ENCODE measurements at places on chromosomes 11 and 22.

DNA sequence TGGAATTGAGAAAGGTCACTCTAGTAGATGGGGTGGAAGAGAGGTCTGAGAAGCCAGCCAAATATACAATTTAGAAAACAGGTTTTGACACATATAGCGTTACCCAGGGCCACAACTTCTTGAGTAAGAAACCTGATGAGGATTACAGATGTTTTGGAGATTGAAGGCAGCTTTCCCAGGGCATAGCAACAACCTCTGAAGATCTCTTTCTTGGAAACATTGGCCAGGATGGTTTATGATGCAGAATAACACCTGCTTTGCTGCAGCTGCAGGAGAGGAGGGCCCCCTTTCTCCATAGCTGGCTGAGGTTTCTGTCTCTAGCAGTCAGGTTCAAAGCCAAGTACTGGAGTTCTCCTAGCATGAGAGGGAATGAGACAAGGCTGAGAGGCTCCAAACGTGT, 75.1 kb upstream of the NUP50 start:
- no peak for DNase-seq

GRCh38 chr22:23520863-23521440, 59.1 kb downstream of the IGLL1 start:
- no peak for DNase-seq

DNA sequence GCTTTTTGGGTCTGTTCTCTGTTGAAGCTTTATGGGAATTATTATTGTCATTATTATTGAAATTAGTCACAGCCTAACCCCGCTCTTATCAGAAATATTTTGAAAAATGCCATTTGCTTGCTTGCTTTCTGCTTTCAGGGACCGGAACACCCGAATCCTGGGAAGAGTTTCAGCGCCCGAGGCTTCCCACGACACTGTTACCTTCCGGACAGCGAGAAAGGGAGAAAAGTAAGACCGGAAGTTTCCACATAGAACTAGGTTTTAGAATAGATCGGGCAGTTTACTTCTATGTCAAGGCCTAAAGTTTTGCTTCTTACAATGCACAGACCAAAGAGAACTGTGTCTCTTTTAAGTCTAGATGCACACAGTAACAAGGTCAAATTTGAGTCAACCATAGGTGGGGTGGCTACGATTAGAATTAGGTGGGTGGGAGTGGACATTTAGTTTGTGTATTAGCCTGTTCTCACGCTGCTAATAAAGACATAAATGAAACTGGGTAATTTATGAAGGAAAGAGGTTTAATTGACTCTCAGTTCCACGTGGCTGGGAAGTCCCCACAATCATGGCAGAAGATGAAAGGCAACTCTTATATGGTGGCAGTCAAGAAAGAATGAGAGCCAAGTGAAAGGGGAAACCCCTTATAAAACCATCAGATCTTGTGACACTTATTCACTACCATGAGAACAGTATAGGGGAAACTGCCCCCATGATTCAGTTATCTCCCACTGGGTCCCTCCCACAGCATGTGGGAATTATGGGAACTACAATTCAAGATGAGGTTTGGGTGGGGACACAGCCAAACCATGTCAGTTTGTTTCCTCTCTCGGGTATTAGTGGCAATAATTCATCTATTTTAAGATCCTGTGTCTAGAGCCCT, 12.9 kb downstream of the MPEG1 start:
- DNase-seq: no peak

- DNase-seq: no peak
These were observed 5.7 kb downstream of the ZFTA start for GRCh38 chr11:63762654-63763495.

- no peak for DNase-seq
These were observed 12.9 kb upstream of the ARHGAP42 start for GRCh38 chr11:100674212-100674611.

DNA sequence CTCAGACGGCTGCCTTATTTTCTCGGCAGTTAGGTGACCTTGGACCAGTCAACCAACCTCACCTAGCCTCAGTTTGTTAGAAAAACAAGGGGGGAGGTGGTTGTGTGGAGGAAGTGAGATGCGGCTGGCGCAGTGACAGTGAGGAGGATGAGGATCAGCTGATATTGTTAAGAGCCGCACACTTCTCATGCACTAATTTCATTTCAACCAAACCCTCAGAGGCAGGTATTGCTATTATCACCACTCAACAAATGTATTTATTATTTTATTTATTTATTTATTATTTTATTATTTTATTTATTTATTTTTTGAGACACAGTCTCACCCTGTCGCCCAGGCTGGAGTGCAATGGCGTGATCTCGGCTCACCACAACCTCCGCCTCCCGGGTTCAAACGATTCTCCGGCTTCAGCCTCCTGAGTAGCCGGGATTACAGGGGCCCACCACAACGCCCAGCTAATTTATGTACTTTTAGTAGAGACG, 2.1 kb downstream of the LGALS1 start:
- DNase-seq: no peak

GRCh38 chr11:93570759-93571413, 27.7 kb upstream of the SMCO4 start:
- no peak for DNase-seq

- peak; percentile 24 for DNase-seq
These were observed 166.3 kb upstream of the ARHGAP20 start for GRCh38 chr11:110878513-110878912.

GRCh38 chr11:120959189-120959588, 64.7 kb upstream of the TBCEL start:
- DNase-seq: no peak

DNA sequence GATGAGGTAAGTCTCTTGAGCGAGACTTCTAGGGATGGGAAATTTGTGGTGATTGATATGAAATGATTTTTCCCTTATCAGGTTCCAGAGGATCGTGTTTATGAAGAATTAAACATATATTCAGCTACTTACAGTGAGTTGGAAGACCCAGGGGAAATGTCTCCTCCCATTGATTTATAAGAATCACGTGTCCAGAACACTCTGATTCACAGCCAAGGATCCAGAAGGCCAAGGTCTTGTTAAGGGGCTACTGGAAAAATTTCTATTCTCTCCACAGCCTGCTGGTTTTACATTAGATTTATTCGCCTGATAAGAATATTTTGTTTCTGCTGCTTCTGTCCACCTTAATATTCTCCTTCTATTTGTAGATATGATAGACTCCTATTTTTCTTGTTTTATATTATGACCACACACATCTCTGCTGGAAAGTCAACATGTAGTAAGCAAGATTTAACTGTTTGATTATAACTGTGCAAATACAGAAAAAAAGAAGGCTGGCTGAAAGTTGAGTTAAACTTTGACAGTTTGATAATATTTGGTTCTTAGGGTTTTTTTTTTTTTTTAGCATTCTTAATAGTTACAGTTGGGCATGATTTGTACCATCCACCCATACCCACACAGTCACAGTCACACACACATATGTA, 7.1 kb downstream of the MS4A2 start:
- DNase-seq: no peak

DNA sequence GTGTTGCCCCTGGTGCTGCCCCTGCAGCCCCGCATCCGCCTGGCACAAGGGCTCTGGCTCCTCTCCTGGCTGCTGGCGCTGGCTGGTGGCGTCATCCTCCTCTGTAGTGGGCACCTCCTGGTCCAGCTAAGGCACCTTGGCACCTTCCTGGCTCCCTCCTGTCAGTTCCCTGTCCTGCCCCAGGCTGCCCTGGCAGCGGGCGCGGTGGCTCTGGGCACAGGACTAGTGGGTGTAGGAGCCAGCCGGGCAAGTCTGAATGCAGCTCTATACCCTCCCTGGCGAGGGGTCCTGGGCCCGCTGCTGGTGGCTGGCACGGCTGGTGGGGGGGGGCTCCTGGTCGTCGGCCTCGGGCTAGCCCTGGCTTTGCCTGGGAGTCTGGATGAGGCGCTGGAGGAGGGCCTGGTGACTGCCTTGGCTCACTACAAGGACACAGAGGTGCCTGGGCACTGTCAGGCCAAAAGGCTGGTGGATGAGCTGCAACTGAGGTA, 278 bp downstream of the ROM1 start:
- no peak for DNase-seq

DNA sequence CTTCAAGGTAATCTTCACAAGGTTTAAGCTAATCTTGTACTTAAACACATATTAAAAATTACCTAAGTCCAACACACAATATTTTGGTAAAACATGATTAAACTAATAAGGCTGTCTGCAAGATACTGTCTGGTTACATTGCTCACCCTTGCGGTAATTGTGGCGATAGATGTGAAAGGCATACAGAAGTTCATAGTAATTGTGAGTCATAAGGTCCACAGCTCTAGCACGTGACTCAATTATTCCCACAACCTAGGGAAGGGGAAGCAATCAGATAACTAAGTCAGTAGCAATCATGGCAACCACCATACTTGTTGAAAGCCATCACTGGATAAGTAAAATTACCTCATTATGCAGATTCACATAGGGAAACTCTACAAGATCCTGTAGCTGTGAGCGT, 30.5 kb upstream of the FNBP4 start:
- DNase-seq: no peak

Measured in pulmonary artery endothelial cell (primary cell).